ENCODE measurements at places on chromosomes 5 and 9.

- no peak for DNase-seq
- H3K4me3 ChIP-seq, result no peak overlapping the region
- no peaks in the 10 kb centered on the region for H3K36me3 ChIP-seq
- no peaks in the 10 kb centered on the region for H3K27me3 ChIP-seq
- H3K4me1 ChIP-seq, result peaks cover 7% of the 10 kb centered on the region
- H3K27ac ChIP-seq, result no peak overlapping the region
Measured at GRCh38 chr9:136570916-136571315, 25.1 kb upstream of the NOTCH1 start.

GRCh38 chr9:69171049-69171448 is 3.0 kb upstream of the TJP2 start:
- H3K4me3 ChIP-seq, result no peak overlapping the region
- DNase-seq, result no peak
- peaks cover 34% of the 10 kb centered on the region for H3K27me3 ChIP-seq
- peaks cover 33% of the 10 kb centered on the region for H3K4me1 ChIP-seq
- no peak overlapping the region for H3K27ac ChIP-seq

DNA sequence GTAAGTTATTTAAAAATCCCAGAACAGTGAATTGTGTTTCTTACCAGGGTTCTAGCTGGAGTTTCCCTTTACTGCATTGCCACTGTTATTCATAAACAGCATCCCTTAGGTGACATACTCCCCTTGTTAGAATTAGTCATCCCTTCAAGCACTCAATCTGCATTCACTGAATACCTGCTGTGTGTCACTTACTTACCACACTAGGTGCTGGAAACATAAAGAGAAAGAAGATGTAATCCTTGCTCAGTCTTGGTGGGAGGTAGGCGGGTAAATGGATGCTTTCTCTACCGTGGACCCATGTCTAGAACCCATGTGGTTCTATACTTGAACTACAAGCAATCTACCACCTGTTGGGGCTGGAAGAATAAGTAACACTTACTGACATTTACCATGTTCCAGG is 371.6 kb downstream of the KDM4C start:
- H3K4me1 ChIP-seq, result peaks cover 6% of the 10 kb centered on the region
- peak overlapping the region; percentile 30 for H3K27ac ChIP-seq
- H3K4me3 ChIP-seq, result no peak overlapping the region
- H3K27me3 ChIP-seq, result no peaks in the 10 kb centered on the region
- DNase-seq, result no peak

DNA sequence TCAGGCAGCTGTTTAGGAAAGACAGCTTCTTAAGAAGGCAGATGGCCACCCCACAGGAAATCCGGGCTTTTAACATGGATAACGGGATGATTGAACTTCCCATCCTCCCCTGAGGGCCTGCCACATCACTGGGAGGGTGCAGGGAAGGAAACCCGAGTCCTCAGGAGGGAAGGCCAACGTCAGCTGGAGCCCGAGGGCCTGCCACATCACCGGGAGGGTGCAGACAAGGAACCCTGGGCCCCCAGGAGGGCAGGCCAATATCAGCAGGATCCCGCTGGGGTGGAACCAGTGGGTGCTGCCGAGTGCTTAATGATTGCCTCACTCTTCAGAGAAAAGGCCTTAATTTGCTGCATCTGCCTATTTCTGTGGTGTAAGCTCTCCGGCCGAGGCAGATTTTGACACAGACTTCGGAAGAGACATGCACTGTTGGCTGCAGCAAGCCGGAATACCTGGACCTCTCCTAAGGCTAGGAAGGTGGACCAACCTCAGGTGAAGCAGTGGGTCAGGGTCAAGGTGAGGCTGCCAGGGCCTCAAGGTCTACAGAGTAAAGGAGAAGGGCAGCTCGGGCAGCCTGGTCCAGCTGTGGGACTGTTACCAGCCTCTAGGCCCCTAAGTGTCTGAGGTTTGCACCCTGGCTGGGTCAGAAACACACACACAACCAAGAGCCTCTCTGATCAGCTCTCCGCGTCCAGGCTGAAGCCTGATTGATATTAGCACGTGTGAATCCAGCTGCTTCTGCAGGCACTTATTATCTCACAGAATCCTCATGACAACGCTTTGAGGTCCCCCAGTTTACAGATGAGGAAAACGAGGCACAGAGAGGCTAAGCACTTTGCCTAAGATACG is 14.8 kb upstream of the COL5A1 start:
- no peak overlapping the region for H3K4me3 ChIP-seq
- H3K4me1 ChIP-seq, result no peaks in the 10 kb centered on the region
- no peak for DNase-seq
- H3K27me3 ChIP-seq, result peaks cover 46% of the 10 kb centered on the region
- no peak overlapping the region for H3K27ac ChIP-seq

- H3K36me3 ChIP-seq, result no peaks in the 10 kb centered on the region
- H3K27me3 ChIP-seq, result no peaks in the 10 kb centered on the region
- no peak for DNase-seq
- H3K4me1 ChIP-seq, result no peaks in the 10 kb centered on the region
- H3K27ac ChIP-seq, result no peak overlapping the region
Measured at GRCh38 chr5:103546858-103547257, 15.7 kb downstream of the NUDT12 start.

DNA sequence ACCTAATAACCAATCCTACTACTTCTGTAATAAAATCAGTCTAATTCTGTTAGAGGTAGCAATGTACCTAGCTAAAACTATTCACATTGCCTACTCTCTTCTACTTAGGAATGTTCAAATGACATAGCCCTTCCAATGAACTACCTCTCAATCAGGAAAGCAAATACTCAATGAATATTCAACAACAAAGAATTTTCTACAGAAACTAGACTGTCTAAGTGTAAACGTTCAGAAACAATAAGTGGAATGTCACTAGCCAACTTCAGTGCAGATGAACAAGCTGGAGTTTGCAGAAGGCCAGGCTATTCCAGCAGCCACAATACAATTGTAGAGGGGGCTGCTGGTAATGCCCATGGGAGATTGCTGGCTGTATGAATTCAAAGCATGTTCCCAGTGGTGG is 743.2 kb upstream of the CDH10 start:
- no peak for DNase-seq
- H3K27me3 ChIP-seq, result no peaks in the 10 kb centered on the region
- H3K4me3 ChIP-seq, result no peak overlapping the region
- no peaks in the 10 kb centered on the region for H3K4me1 ChIP-seq
- H3K27ac ChIP-seq, result no peak overlapping the region
- no peaks in the 10 kb centered on the region for H3K36me3 ChIP-seq

DNA sequence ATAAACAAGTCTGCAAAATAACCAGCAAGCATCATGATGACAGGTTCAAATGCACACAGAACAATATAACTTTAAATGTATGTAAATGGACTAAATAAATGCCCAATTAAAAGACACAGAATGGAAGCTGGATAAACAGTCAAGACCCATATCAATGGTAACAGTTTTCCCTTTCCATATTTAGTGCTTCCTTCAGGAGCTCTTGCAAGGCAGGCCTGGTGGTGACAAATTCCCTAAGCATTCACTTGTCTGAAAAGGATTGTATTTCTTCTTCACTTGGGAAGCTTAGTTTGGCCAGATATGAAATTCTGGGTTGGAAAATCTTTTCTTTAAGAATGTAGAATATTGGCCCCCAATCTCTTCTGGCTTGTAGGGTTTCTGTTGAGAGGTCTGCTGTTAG is 120.2 kb upstream of the RASA1 start:
- H3K4me3 ChIP-seq, result no peak overlapping the region
- no peak for DNase-seq
- no peak overlapping the region for H3K27ac ChIP-seq
- H3K4me1 ChIP-seq, result peaks cover 12% of the 10 kb centered on the region
- H3K27me3 ChIP-seq, result no peaks in the 10 kb centered on the region
- peaks cover 2% of the 10 kb centered on the region for H3K36me3 ChIP-seq

DNA sequence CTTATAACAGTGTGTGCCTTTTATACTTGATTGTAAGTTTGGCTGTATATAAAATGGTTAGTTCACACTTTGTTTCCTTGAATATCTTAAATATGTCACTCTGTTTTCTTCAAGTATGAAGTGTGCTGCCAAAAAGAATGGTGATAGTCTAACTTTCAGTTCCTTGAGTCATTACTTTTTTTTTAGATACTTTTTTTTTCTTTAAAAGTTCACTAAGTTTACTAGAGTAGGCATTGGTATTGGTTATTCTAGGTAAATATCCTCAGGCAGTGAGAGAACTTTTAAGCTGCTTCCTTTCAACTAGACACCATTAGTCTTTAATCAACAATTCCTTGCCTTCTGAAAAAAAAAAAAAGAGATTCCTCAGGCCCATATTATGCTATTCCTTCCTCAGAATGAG is 41.9 kb downstream of the SPEF2 start:
- H3K27me3 ChIP-seq, result no peaks in the 10 kb centered on the region
- no peak overlapping the region for H3K4me3 ChIP-seq
- no peak for DNase-seq
- H3K4me1 ChIP-seq, result peaks cover 20% of the 10 kb centered on the region
- peaks cover 7% of the 10 kb centered on the region for H3K36me3 ChIP-seq
